ENCODE measurements at places on chromosomes 12 and 14.

- DNase-seq, result no peak
Measured at GRCh38 chr12:47549258-47549657, 156.6 kb downstream of the RPAP3 start.

GRCh38 chr14:31320216-31320615 is 100.1 kb downstream of the HEATR5A start:
- DNase-seq, result no peak

DNA sequence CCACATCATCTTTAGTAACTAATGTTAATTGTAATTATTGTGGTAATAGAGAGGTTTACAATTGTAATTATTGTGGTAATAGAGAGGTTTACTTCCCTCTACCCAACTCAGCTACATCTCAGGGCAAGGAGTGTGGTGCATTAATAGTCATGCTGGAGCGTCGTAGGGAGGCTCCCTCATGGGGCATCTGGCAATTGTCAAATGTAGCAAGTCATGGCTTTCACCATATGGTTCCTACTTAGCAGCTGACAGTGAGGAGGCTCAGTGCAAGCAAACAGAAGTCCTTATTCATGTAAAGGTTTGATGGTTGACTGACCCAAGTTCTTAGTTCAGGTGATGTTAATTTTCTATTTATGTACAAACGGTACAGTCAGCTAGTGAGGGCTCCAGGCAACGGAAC is 1012.0 kb downstream of the FLRT2 start:
- DNase-seq, result no peak

- no peak for DNase-seq
Measured at GRCh38 chr14:90301668-90302090, 30.1 kb downstream of the NRDE2 start.

GRCh38 chr14:92473261-92473968 is 40.2 kb upstream of the RIN3 start:
- DNase-seq, result no peak

GRCh38 chr12:95681210-95681765 is 109.3 kb downstream of the NTN4 start:
- DNase-seq, result no peak

DNA sequence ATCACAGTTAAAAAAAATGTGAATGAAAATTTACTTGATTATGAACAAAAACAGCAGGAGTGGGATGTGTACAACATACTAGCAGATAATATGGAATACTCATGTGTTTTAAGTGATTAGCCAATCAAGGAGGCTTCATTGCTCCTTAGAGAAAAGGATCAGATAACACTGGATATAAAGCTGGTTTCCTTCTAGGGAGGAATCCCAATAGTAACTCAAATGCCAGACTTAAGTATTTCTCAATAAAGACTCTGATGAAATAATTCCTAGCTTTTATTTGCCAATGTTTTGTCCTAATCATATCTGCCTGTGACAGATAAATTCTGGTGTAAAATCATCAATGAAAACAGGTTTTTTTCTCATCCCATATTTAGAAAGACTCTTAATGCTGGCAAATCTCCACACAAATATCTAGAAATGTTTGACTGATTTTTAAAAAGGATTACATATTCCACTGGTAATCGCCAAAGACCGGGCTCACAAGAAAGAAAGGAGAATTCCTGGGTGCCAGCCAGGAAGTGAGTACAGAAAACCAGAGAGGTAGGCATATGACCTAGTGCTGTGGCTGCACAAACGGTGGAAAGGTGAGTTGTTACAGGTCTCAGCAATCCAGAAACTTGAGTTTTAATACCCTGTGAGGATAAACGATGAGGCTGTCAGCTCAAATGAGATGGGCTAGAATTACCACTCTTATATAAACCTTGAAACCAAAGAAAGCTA is 108.6 kb upstream of the TTC7B start:
- DNase-seq, result no peak

- no peak for DNase-seq
Measured at GRCh38 chr12:132837693-132838409, 9.2 kb upstream of the GOLGA3 start.

- no peak for DNase-seq
Measured at GRCh38 chr14:92702441-92702918, 45.9 kb downstream of the LGMN start.

DNA sequence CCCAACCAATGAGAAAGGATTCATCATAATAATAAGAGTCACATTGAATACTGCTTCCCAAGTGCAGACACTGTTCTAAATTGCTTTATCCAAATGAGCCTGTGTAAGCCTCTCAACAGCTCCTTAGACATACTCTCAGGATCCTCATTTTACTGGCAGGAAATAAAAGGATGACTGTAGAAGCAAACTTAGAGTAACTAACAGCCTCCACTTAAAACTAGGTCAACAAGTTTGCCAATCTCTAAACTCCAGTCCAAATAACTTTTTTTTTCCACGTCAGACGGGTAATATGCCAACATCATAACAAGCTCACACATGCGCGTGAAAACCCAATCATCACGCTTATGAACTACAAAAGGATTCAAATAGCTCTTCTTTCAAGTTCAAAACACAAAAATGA is 15.3 kb upstream of the DPF3 start:
- DNase-seq, result no peak
